Fibroblast of skin of abdomen (primary cell): ENCODE measurements at places on chromosomes 3 and 15.

DNA sequence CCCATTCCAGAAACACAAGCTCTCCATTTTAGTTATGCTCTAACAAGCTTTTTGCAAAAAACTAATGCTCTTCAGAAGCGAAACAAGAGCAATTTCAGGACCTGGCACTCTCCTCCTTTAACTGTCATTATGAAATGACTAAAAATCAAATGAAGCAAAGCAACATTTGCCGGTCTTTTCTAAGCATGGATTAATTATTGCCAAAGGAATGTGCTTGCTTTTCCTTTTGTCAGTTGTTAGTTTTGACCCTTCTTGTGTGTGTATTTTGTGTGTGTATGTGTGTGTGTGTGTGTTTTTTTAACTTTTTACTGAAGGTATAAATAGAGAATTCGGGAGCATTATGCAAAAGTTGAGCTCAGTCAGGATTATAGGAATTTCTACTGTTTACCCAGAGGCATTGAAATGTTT lies 509.1 kb downstream of the TUSC7 start:
- DNase-seq: no peak

DNA sequence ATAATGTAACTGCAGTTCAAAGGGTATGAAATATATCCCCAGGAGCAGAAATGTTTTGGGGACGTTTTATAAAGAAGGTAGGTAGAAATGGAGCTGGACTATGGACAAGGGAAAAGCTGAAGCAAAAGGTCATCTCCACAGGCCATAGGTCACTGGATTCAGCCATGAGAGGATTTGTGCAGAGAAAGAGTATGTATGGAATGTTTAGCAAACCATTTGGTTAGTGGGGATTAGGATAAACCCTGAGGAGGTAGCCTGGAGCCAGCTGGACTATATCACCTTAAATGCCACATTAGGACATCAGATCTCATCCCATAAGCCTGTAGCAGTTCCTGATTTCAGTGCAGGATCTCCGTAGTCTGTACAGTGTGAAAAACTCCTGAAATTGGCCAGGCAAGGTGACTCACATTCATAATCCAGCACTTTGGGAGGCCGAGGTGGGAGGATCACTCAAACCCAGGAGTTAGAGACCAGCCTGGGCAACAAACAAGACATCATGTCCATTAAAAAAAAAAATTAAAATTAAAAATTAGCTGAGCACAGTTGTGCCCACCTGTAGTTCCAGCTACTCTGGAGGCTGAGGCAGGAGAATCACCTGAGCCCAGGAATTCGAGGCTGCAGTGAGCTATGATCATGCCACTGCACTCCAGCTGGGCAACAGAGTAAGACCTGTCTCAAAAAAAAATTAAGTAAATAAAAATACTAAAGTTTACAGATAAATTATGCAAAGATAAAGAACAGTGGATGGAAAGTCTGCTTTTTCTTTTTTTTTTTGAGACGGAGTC lies 4.7 kb downstream of the IP6K1 start:
- no peak for DNase-seq

- DNase-seq: no peak
Observed at GRCh38 chr3:41236228-41236627, 36.9 kb downstream of the CTNNB1 start.

DNA sequence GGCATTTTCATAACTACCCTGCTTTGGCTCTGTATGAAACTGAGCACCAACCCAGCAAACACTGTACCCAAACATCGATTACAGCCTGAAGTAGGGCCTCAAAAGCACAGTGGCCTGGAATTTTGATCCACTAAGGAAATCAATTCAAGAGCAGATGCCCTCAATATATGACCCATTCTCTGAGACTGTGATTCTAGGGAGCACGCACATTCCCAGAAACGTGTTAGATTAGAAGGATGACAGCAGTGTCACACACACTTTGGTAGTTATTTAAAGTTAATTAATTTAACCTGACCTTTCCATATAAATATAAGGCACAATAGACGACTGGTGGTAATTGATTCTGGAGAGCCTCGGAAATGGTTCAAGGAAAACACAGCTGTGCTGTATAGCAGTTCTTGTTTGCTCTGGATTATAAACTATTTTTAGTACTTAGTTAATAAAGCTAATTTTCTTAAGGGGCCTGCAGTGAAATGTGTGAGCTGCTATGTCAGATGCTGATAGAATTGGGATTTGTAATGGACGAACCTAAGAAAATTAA lies 126.3 kb upstream of the ZNF385D start:
- DNase-seq: no peak

DNA sequence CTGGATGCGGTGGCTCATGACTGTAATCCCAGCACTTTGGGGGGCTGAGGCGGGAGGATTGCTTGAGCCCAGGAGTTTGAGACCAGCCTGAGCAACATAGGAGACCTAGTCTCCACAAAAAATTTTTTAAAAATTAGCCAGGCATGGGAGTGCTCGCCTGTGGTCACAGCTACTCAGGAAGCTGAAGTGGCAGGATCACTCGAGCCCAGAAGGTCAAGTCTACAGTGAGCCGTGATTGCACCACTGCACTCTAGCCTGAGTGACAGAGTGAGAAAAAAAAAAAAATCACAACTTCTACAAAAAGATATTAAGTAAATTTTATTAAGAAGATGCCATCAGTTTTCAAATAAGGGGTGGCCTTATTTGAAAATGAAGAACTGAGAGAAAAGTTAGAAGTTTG lies 11.9 kb upstream of the PLA2G4D start:
- DNase-seq: no peak

DNA sequence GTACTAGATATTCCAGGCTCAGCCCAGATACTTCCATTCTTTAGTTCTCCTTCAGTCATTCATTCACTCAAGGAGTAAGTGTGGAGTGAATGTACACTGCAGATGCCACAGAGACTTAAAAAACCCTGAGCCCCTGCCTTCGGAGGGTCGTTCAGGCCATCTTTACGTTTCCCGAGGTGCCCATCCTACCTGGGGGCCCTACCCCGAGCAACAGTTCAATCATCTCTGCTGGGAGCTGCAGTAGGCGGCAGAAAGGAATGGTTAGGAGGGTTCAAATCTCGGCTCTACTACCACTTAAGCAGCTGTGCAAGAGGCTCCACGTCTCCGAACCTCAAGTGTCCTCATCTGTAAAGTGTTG lies 613 bp downstream of the SEC13 start:
- DNase-seq: no peak

DNA sequence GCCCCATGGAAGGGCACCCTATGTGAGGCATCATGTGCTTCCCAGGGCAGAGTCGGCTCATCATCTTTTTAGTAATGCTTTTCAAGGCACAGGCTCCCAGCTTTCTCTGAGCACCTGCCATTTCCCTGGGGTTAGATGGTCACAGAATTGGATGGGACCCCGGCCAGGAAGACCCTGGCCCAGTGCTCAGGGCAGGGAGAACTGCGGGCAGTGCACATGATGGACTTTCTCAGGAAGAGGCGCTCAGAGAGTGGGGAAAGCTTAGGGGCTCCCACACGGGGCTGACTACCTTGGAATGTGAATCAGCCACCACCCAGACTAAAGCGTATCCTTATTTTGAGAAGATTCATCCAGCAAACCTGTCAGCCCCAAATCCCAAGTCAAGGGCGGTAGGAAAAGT lies 16.5 kb upstream of the SKOR1 start:
- no peak for DNase-seq

- no peak for DNase-seq
Observed at GRCh38 chr3:53040351-53040820, 5.5 kb downstream of the SFMBT1 start.

GRCh38 chr15:34809186-34809585 lies 13.8 kb upstream of the ACTC1 start:
- DNase-seq: no peak

DNA sequence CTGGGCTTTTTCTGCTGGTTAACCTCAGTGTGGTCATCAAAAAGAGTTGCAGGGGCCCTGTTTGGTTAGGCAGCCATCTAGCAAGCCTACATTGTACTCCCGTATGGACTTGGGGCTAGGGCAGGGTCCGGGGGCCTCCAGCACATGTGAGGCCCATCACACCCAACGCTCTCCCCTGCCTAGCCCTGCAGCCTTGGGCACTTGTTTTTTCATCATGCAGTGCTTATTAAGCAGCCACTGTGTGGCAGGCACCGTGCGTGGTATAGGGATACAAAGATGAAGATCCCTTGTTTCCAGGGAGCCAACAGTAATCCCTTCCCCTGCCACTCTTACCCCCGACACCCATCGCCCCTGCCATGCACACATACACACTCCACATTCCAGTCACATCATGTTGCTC lies 14.2 kb downstream of the MRAS start:
- DNase-seq: no peak

- peak; percentile 33 for DNase-seq
Observed at GRCh38 chr3:172557515-172558220, 34.4 kb upstream of the TNFSF10 start.

DNA sequence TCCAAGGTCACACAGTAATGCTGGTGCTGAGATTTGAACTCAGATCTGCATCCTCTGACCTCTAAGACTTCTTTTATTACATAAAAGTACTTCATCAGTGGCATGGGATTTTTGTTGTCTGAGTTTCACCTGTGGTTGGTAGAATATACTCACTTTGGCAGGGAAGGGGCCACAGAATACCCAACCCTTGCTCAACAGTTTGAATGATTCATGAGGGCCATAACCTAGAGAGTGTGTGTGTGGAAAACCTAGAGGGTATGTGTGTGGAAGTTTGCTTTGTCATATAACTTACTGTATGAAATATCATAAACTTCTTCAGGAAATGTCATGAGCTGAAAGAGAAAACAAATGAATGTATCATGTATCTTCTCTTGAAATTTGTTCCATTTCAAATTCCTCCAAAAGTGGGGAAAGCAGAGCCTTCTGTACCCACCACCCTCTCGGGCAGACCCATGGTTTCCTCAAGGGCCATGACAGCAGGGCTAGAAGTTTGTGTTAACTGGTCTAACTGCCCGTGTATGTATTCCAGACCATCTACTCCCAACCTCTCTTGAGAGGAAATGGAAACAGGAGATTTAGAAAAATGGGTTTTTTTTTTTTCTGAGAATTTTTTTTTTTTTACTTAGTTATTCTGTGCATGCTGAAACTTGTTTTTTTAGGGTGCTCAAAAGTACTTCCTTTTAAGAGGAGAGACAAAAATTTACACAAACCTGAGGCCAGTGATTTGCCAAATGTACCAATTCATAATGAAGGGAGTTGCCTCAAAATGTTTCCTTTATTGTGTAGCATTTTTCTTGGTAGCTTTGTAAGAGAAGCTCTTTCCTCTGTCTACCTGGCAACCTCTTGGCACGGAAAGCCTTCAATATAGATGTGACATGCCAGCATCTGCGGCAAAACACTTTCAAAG lies 127.0 kb downstream of the TPRG1 start:
- DNase-seq: no peak

DNA sequence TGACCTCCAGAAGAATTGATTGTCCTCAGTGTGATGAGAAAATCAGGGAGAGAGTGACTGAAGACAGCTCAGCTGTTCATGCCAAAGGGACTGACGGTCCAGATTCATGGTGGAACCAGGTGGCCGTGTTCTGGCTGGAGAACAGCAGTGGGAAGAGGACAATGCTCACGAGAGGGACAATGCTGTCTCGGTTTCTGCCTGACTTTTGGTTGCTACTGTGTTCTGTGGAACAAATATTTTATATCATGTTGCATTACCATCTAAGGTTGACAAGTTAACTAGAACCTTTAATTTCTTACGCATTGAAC lies 58.0 kb upstream of the ULK4 start:
- no peak for DNase-seq

DNA sequence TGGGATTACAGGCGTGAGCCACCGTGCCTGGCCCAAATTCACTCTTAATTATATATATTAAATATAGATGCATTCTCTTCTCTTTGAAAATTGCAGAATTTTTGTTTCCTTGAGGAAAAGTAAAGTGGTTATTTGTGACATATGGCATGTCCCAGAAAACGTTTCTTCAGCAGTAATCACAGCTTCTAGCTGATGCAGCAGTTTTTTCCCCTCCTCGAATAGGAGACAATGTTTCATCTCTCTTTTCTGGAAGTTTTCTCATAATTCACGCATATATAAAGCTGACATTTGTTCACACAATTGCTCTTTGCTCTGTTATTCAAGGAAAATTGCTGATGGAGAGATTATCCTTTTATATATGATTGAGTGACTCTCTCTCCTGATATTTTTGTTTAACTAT lies 99.8 kb downstream of the SERPINI1 start:
- no peak for DNase-seq

DNA sequence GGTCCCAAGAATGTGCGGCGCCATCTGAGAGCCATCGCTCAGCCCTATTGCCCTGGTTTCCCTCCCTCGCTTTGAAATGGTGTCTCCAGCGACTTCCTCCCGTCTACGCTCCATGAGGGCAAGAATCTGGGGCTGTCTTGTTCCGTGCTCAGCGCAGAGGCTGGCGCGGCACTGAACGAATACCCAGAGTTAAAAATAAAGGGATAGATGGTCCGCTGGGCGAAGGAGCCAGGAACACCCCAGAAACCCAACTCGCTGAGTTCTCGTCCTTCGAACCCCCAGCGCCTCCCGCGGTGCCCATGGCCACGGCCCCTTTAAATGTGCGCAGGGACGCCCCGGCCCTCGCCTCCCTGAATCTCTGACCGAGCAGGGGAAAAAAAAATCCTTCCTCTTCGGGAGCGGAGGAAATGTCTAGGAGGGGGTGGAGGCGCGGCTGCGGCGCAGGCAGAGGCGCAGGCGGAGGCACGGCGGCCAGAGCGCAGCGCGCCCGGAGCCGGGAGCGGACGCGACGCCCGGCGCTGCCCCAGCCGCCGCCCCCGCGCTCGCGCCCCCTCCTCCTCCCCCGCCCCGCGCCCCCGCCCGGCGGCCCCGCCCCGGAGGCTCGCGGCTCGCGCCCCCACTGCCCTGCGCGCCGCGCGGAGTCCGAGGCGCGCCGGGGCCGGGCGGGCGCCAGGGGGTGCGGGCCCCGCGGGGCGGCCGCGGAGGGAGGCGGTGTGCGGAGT lies 8.5 kb upstream of the FGD5 start:
- DNase-seq: no peak

DNA sequence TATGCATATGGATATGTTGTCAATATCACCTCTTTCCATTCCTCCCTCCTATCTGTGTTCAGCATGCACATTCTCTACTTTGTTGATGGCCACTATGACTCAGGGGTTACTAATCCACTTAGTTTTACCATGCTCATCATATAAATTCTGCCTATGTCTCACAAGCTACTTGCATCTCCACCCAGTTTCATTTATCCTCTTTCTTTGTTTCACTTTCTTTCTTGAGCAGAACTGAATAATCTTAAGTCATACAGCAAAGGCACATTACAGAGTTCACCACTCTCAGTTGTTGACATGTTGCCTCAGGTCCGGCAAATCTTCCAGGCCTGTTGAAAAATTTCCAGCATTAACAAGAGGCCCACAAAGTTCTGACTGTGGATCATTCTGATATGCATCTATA lies 71.5 kb downstream of the SSR3 start:
- DNase-seq: peak; percentile 80
